ENCODE measurements at places on chromosomes 2 and 18. TPM values are rescaled to one million over a fixed set of nuclear protein-coding genes. Genes with fewer than 3 reads are reported as not detected.
A peak's percentile ranks its signal among the peaks of the same experiment; 100 is the strongest.

- H3K27me3 ChIP-seq: no peaks in the 10 kb centered on the region
- no peaks in the 10 kb centered on the region for H3K36me3 ChIP-seq
- DNase-seq: peak; percentile 38
- H3K27ac ChIP-seq: no peak overlapping the region
Observed at GRCh38 chr18:76805221-76805620, 17.1 kb upstream of the ZNF236 start.

GRCh38 chr2:190742431-190742830 is 93.5 kb downstream of the NAB1 start:
- no peaks in the 10 kb centered on the region for H3K36me3 ChIP-seq
- no peaks in the 10 kb centered on the region for H3K27me3 ChIP-seq
- H3K27ac ChIP-seq: no peak overlapping the region
- H3K4me3 ChIP-seq: no peak overlapping the region
- DNase-seq: no peak
- H3K4me1 ChIP-seq: peaks cover 11% of the 10 kb centered on the region

GRCh38 chr2:239902749-239903201 is 122.4 kb downstream of the NDUFA10 start:
- H3K27ac ChIP-seq: no peak overlapping the region
- no peak overlapping the region for H3K4me3 ChIP-seq
- H3K4me1 ChIP-seq: no peaks in the 10 kb centered on the region
- H3K27me3 ChIP-seq: peaks cover 28% of the 10 kb centered on the region
- no peaks in the 10 kb centered on the region for H3K36me3 ChIP-seq

GRCh38 chr2:137837830-137838229 is 126.4 kb upstream of the HNMT start:
- no peaks in the 10 kb centered on the region for H3K27me3 ChIP-seq
- no peaks in the 10 kb centered on the region for H3K4me1 ChIP-seq
- no peak overlapping the region for H3K27ac ChIP-seq
- H3K36me3 ChIP-seq: no peaks in the 10 kb centered on the region
- H3K4me3 ChIP-seq: no peak overlapping the region

DNA sequence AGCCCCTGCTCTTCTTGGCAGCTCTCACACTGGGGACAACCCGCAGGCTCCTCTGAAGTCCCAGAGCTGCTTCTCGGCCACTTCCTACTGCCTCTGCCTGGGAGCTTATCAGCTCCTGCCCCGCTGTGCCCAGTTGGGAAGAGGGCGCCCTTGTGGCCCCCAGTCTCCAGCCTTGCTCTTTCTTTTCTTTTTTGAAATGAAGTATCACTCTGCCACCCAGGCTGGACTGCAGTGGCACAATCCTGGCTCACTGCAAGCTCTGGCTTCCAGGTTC is 20.6 kb upstream of the ALPI start:
- peaks cover 44% of the 10 kb centered on the region for H3K27me3 ChIP-seq
- peaks cover 5% of the 10 kb centered on the region for H3K4me1 ChIP-seq
- H3K27ac ChIP-seq: no peak overlapping the region
- no peak overlapping the region for H3K4me3 ChIP-seq
- DNase-seq: no peak
- no peaks in the 10 kb centered on the region for H3K36me3 ChIP-seq

- no peak overlapping the region for H3K27ac ChIP-seq
- no peaks in the 10 kb centered on the region for H3K27me3 ChIP-seq
- no peaks in the 10 kb centered on the region for H3K4me1 ChIP-seq
- H3K4me3 ChIP-seq: no peak overlapping the region
Observed at GRCh38 chr2:132473174-132473883, 56.7 kb downstream of the GPR39 start.

- DNase-seq: no peak
- H3K27ac ChIP-seq: no peak overlapping the region
- H3K36me3 ChIP-seq: no peaks in the 10 kb centered on the region
- 0 out of 2 replicates have a peak, but pooled peaks cover under 1% of the 10 kb centered on the region for H3K4me1 ChIP-seq
Observed at GRCh38 chr2:54768772-54769428, 45.4 kb downstream of the EML6 start.

- no peak overlapping the region for H3K4me3 ChIP-seq
- H3K27me3 ChIP-seq: no peaks in the 10 kb centered on the region
- no peaks in the 10 kb centered on the region for H3K36me3 ChIP-seq
- H3K27ac ChIP-seq: no peak overlapping the region
Observed at GRCh38 chr2:23121968-23122648, 262.9 kb upstream of the KLHL29 start.

DNA sequence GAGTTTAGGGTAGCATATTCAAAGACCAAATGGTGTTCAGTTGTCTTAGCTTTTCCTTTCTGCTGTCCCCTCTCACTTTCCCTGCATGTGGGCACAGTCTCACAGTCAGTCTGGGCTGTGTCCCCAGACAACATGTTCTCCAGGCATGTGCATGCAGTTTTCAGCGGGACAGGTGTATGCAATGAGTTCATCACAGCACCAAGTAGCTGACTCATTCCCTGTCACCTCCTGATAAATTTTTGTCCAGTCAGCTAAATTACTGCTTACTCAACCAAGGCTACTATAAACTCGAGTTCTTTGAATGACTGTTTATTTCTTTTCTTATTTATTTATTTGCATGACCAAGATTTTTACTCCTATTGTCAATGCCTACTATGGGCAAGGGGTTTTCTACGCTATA is 148.8 kb upstream of the CDH19 start:
- H3K36me3 ChIP-seq: no peaks in the 10 kb centered on the region
- no peak overlapping the region for H3K27ac ChIP-seq
- H3K4me3 ChIP-seq: no peak overlapping the region
- H3K27me3 ChIP-seq: no peaks in the 10 kb centered on the region

GRCh38 chr2:55860832-55861231 is 62.8 kb downstream of the EFEMP1 start:
- no peaks in the 10 kb centered on the region for H3K36me3 ChIP-seq
- no peak for DNase-seq
- H3K4me1 ChIP-seq: no peaks in the 10 kb centered on the region
- no peaks in the 10 kb centered on the region for H3K27me3 ChIP-seq

- H3K36me3 ChIP-seq: peaks cover 15% of the 10 kb centered on the region
- DNase-seq: no peak
- H3K4me3 ChIP-seq: no peak overlapping the region
Observed at GRCh38 chr2:43241558-43241957, 15.2 kb upstream of the ZFP36L2 start.

GRCh38 chr2:240252872-240253511 is 112.5 kb upstream of the OTOS start:
- no peaks in the 10 kb centered on the region for H3K36me3 ChIP-seq
- no peak overlapping the region for H3K27ac ChIP-seq
- no peak for DNase-seq
- peaks cover 79% of the 10 kb centered on the region for H3K4me1 ChIP-seq
- no peak overlapping the region for H3K4me3 ChIP-seq

DNA sequence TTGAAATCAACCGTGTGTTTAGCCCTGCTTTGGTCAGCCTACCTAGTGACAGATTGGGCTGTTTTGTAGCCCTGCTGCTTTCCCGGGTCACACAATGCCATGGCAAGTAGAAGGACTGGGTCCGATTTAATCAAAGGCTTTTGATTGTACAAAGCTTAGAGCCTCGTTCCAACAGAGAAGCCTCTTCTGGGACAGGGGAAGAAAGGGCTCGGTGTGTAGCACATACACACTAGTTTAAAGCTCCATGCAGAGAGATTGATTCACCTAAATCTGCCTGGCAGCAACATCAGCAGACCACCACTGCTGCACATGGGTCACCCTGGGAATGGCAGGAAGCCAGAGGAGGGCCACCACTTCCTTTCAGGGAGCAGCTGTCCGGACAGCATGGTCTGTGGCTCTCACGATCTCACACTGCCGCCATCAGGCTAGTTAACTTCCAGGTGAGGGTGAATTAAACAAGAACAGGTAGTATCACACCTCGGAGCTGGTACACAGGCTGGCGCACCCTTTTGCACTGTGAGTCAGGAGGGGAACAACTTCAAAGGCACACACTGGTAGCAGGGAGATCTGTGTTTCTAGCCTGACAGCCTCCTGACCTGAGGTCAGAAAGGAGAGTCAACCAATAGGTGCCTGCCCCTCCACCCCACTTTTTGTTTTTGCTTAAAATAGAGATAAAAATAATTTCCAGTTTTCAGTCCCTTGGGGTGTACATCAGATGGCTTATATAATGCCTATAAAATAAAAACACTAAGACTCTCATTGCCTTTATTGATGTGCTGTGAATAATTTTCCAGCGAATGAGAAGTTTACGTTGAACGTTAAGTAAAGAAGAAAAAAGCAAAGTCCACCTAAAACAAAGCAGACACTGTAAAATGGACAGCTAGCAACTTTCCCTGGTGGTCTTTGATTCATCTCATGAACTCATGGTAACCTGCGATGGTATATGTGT is 108.5 kb downstream of the CDCA7 start:
- peak overlapping the region; percentile 31 for H3K4me3 ChIP-seq
- peaks cover 30% of the 10 kb centered on the region for H3K4me1 ChIP-seq
- H3K27me3 ChIP-seq: 0 out of 2 replicates have a peak, but pooled peaks cover 2% of the 10 kb centered on the region
- H3K27ac ChIP-seq: peak overlapping the region; percentile 32
- DNase-seq: peak; percentile 77

DNA sequence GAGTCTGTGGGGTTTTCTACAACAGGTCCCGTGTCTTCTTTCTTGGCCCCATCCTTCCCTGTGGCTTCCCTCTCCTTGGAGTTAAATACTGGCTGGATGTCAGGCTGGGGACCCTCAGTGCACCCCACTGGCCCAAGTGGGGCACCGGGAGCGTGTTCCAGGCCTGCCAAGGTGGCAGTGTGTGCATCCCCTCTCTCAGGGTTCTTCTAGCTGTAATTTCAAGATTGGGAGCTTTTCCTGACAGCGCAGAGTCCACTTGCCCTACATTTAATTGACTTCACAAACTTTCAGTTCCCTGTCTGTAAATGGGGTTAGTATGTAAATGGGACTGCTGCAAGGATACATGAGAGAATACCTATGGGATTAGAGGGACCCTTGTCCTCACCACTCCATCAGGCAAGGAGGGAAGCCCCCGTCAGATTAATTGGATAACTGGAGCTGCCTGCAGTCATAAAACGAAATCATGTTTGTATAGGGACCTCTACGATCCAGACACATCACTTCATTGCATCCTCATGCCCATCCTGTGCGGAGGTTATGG is 66.6 kb downstream of the IL1R2 start:
- DNase-seq: no peak
- H3K27ac ChIP-seq: peak overlapping the region; percentile 89

DNA sequence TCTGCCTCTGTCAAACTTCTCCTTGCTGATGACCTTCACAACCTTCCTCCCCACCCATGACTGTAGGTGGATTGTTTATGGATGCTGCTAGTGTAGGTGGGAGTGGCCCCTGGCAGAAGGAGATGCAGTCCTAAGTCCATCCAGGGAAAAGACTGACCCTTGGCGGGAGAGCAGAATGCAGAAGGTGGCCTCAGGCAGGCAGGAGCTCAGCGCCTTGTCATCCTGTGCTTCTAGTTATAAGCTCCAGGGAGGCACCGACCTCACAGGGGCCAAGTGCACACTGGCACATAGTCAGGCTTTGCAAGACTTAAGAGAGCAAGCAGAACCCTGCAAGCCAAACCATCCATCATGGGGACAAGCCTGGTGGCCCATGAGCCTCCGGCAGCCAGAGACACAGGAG is 74.4 kb downstream of the CAPN13 start:
- no peaks in the 10 kb centered on the region for H3K4me1 ChIP-seq
- H3K36me3 ChIP-seq: no peaks in the 10 kb centered on the region
- H3K27me3 ChIP-seq: peaks cover 3% of the 10 kb centered on the region
- no peak overlapping the region for H3K27ac ChIP-seq
- no peak for DNase-seq
- H3K4me3 ChIP-seq: no peak overlapping the region

DNA sequence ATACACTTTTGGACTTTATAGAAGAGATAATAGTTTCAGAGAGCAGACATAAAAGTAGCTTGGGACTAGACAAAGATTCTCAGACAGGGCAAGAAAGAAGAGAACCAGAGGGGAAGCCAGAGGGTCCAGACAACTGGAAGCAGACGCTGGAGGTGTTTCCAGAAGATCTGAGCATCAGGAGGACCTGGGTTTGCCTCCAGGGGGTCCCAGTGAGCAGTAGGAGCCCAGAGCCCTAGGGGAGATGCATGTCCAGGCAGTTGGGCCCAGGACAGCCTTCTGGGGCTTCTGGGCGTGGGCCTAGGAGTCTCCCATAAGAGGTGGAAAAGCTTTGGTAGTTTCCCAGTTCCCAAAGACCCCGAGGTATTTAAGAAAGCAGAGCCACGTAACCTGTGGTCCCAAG is 251.2 kb upstream of the ID2 start:
- no peak overlapping the region for H3K4me3 ChIP-seq
- no peaks in the 10 kb centered on the region for H3K27me3 ChIP-seq
- H3K36me3 ChIP-seq: no peaks in the 10 kb centered on the region
- no peaks in the 10 kb centered on the region for H3K4me1 ChIP-seq
- no peak for DNase-seq

DNA sequence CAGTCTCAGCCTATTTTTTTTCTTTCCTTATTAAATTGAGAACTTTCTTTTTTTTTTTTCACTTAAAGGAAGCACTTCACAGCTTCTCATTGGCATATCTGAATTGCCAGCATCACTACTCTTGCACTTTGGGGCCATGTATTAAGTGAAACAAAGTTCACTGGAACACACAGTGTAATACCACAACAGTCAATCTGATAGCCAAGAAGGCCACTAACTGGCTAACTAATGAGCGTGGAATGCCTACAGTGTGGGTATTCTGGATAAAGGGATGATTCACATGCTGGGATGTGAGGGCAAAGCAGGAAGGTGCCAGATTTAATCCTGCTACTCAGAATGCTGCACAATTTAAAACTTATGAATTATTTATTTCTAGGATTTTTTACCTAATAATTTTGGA is 11.7 kb upstream of the C18orf63 start:
- no peak overlapping the region for H3K27ac ChIP-seq
- no peaks in the 10 kb centered on the region for H3K27me3 ChIP-seq
- H3K4me1 ChIP-seq: peaks cover 16% of the 10 kb centered on the region

GRCh38 chr2:230814616-230815015 is 50.1 kb upstream of the ITM2C start:
- peaks cover 71% of the 10 kb centered on the region for H3K36me3 ChIP-seq
- no peaks in the 10 kb centered on the region for H3K4me1 ChIP-seq
- no peak overlapping the region for H3K27ac ChIP-seq
- H3K4me3 ChIP-seq: no peak overlapping the region
- H3K27me3 ChIP-seq: no peaks in the 10 kb centered on the region

DNA sequence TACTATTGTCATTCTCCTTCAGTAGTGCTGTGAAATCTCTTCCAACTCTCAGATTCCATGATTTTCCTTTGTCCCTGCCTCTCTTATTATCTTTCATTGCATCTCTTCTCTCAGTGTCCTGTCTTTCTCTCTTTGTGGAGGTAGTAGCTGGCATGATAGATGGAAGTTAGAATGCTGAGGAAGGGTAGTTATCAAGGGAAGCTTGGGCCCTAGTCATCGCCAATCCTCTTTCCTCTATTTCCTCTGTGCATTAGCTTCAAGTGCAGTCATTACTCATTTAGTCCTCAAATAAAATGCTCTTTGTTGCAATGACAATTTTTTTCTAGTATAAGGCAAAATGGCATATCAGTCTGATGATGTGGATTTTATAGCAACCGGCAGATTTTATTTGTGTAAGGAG is 207.7 kb downstream of the CAMKMT start:
- peaks cover 14% of the 10 kb centered on the region for H3K4me1 ChIP-seq
- H3K36me3 ChIP-seq: no peaks in the 10 kb centered on the region
- DNase-seq: no peak
- no peak overlapping the region for H3K4me3 ChIP-seq
- H3K27ac ChIP-seq: no peak overlapping the region

GRCh38 chr2:196473617-196474016 is 165.9 kb upstream of the CCDC150 start:
- no peaks in the 10 kb centered on the region for H3K27me3 ChIP-seq
- no peaks in the 10 kb centered on the region for H3K4me1 ChIP-seq
- H3K36me3 ChIP-seq: no peaks in the 10 kb centered on the region
- no peak for DNase-seq
- no peak overlapping the region for H3K27ac ChIP-seq

The PGAP1 gene
- 6.4 TPM for total RNA-seq

The OSR1 gene
- total RNA-seq: 1.1 TPM

The UGT1A4 gene
- not detected for total RNA-seq

The MOCOS gene
- total RNA-seq: 15.4 TPM

The LOXHD1 gene
- not detected for total RNA-seq

The ASXL3 gene
- total RNA-seq: not detected

The STAT4 gene
- total RNA-seq: not detected

The HTR2B gene
- total RNA-seq: not detected

The MTIF2 gene
- 92.1 TPM for total RNA-seq

The CLK1 gene
- total RNA-seq: 35.2 TPM
